ENCODE measurements at places on chromosomes 12 and 14.
A peak's percentile ranks its signal among the peaks of the same experiment; 100 is the strongest.

GRCh38 chr12:107560165-107560898, 125.3 kb upstream of the PWP1 start:
- no peak for DNase-seq

DNA sequence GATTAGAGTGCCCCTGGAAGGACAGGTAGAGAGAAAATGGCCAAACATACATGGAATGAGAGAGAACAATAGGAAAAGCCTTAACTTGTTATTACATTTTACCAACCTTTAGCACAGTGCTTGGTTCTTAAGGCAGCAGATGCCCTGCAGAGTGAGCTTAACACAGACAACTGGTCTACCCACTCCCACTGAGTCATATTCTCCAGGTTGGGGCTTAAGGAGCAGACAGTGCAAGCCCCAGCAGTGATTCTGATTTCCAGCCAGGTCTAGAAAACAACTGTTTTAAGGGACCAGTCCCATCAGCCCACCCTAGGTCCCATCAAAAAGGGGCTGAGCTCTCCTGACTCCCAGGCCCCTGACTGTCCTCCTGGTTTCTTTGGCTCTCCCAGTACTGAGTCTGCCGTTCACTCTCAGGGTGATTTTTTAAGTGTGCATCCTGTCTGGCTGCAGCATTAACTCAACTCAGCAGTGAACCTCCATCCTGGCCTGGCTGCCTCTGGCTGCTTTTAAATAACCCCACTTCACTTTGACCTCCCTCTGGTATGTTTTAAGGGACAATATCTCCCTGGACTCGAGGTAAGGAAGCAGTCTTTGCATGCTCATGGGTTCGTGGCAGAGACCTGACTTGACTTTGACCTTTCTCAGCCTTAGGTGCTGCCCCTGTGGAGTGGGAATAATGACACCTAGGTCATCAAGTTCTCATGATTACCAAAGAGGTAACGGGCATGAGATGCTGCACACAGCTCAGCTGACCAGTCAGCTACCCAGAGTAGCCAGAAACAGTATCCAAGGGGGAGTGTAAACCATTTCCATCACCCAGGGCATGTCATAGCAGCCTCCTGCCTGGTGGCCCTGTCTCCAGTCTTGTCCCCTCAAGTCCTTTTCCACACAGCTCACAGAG, 210.7 kb upstream of the PWP1 start:
- DNase-seq: no peak

DNA sequence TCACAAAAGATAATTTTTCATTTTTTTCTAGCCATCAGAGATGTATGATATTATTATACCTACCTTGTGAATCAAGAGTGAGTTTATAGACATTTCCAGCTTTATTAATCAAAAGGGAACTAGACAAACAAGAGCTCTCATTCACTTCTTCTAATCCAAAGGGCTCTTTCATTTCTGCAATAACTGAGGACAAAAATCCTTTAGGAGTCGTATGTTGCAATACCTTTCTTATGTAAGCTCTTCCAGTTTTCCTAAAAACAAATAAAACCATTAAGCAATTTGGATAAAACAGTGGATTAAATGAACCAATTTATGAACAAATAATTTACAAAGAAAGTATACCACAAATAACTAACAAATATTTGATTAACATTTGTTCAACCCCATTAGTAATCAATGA, 107.1 kb downstream of the CATSPERB start:
- no peak for DNase-seq

DNA sequence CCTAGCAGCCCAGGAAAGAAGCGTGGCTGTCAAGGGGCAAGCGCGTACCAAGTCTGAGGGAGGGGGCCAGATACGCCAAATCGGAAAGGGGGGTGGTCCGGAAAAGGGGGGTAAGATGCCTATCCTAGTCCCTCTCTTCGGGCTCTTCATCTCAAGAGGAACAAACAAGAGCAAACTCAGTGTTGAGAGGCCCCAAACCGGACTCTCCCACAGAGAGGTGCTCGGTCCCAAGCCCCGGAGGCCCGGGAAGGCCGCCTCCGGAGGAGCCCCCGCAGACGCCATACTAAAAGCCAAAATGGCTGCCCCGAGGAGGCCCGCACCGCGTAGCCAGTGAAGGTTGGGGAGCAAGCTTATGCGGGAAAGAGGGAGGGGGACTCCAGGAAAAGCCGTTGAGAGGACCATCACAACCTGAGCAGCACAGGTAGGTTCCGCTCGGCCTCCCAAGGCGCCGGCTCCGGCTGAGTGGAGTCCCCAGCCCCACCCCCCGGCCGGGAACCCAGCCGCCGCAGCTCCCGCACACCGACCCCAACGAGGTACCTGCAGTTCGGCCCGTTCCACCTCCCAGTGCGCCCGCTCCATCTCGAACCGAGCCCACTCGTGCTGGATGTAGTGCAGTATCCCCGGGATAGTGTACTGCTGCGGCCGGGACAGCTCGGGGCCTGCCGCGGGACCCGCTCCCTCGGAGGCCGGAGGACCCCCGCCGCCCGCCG, at the start of gene AP4S1:
Gene AP4S1, plus strand, starts transcription at position 283 of the 710 bp plus-strand sequence. CDS start 40,548 bp downstream, outside the sequence.
- DNase-seq: peak; percentile 31

DNA sequence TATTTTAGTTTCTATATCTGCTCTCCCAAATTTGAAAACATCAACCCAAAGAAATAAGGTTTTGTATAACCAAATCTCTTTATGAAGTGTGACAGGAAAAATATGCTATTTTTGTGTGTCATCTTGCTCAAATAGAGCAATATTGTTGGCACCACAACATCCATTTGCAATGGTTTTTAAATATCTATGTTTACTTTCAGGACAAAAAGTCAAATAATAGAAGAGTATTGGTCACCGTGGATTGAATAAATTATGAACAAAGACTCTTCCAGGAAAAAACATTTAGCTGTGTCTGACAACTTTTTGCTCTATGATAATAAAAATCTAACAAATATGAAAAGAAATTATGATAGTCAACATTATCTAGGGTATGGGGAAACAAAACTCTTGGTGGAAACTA, 439.2 kb downstream of the BTG1 start:
- DNase-seq: no peak

DNA sequence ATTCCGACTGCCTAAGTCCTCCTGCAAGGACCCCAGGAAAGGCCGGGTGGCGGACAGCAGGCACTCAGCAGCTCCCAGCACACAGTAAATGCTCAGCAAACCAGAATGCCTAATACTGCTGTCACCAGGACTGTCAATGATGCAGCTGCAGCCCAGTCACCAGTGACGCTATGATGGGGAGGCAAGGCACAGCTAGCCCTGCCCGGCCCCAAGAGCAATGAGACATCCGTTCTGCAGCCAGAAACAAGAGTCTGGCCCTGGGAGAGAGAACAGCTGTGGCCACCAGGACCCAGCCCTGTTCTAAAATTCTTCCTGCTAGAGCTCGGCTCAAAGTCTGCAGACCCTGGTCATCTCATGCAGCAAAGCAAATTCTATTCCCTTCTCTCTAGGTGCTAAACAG, 69.8 kb downstream of the NCOR2 start:
- DNase-seq: no peak

- no peak for DNase-seq
Measured at GRCh38 chr12:126681676-126682075, 1585.3 kb upstream of the TMEM132C start.

- DNase-seq: no peak
Measured at GRCh38 chr14:95286645-95287044, 33.1 kb downstream of the CLMN start.

- DNase-seq: no peak
Measured at GRCh38 chr12:124472690-124473279, 94.6 kb downstream of the NCOR2 start.

DNA sequence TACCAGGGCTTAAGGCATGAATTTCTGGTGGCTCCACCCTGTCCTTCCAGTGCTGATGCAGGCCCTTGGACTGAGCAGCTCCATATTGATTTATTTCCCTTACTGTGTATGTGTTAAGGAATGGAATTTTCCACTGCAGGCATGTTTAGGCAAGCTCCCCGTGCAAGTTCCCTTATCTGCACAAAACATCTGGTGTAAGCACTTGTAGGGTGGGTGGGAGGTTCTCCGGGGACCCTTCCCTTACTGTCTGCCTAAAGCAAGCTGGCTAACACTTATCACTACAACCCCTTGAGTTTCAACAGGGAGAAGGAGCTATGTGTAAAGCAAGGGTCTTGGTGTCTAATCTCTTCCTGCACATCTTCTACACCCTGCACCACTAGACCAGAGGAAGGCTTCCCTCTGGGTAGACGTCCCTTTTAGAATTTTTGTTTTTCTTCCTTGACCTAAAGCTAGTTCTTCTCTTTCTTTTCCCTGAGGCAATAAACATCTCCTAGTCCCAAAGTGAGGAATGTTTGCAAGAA, 22.0 kb upstream of the DRAM1 start:
- no peak for DNase-seq

DNA sequence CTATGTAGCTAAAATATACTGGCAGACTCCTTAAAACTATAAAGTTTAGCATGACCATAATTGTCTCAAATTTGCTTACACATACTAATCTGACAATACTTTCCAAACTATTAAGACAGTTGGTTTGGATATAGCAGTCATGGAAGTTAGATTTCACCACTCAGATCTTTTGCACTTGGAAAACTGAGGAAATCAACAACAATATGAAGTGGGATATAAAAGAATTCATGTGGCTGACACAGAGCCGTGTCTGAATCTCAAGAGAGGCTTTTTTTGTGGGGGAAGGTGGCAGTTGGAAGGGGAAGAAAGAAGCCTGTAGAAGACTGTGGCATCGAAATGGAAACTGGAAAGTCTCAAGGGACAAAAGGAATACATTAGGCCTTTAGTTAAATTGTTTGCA, 166.6 kb upstream of the FLRT2 start:
- no peak for DNase-seq

DNA sequence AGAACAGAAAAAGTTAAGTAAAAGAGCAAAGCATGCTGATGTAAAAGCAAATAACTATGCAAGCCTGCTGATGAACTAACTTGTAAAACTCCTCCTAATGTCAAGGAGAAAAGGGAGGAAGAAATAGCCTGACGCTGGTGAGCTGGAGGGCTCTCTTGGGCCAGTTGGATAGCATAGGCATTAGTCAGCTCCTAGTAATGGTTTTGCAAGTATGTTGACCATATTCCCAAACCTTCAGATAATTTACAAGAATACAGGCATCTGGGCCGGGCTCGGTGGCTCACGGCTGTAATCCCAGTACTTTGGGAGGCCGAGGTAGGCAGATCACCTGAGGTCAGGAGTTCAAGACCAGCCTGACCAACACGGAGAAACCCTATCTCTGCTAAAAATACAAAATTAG, 871.4 kb downstream of the C12orf50 start:
- no peak for DNase-seq

DNA sequence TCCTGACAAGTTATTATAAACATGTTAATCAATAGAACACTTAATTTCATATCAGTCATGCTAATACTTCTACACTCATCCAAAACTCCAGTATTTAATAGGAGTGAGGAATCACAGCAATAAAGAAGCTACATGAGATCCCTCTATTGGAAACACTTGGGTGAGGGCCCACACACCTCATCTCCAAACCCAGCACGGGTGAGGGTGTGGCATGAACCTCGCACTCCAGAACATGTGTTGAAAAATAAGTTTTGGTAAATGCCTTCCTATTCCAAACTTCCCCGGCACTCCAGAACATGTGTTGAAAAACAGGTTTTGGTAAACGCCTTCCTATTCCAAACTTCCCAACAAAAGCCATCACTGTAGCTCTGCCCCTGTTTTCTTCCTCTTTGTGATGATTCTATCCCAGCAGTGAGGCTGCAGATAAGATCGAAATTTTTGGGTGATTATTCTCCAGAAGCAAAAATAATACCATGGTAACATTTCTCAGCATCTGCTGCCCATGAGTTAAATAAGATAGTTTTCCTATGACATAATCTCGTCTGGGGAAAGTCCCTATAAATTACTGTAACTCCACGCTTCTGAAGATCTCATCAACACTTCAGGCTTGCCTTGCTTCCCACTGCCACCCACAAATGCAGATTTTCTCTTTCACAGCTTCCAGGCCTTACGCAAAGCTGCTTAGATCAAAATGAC, 24.4 kb upstream of the PTPRB start:
- DNase-seq: no peak

DNA sequence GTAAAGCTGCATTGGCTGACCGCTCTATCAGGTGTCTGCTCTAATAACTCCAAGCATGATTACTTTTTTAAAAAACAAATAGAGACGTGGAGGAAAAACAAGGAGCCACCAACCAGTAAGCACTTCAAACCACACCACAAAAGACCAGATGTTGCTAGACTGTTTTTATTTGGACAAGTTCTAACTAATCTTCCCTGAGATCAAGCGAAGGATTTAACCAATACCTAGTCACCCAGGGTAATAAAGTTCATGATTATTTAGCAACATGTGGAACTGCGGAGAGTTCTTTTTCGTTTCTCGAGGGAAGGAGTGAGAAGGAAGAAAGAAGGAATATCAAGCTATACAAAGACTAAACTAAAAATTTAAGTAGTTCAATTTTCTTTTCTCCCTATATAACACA, 288.1 kb downstream of the DUSP6 start:
- DNase-seq: no peak

GRCh38 chr14:75297411-75298040, 18.9 kb downstream of the FOS start:
- DNase-seq: no peak

DNA sequence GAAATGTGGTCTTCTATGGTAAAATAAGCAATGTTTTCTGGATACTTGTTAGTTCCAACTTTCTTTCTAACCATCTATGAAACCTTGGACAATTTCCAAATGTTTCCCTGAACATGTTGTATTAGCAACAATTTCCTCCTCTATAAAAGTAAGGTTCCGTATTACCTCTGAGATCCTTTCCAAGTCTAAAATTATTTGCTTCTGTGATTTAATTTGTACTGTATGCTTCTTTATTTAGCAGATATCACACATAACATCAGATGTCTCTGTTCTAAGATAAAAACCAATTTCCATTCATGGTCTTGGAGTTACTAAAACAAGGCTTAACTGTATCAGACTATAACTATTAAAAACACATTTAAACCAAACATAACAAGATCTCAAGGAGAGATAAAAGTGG, 177.2 kb downstream of the FOXA1 start:
- DNase-seq: no peak

- no peak for DNase-seq
Measured at GRCh38 chr12:14902465-14902864, 16.8 kb upstream of the MGP start.

GRCh38 chr14:89382901-89383845, 33.9 kb downstream of the FOXN3 start:
- DNase-seq: no peak

GRCh38 chr12:57614178-57614947, 3.1 kb downstream of the ARHGEF25 start:
- no peak for DNase-seq

DNA sequence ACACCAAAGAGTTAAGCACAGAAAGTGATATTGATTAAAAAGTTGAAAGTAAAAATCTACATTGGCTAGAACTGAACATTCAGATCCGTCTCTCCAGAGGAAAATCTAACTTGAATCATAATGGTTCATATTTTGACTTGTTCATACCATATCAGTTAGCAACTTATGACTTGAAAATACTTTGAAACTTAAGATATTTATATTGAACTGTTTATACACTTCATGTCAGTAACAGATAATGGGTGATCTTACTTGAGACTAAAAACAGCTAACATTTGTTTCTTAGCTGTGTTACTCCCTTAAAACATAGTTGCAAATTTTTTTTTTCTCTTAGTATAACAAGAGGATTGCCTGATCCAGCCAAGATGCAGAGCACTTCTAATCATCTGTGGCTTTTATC, 3.6 kb downstream of the TBK1 start:
- DNase-seq: no peak

GRCh38 chr12:115998119-115998633, 279.3 kb downstream of the MED13L start:
- DNase-seq: no peak

Data from activated CD8-positive, alpha-beta memory T cell treated with anti-CD3 and anti-CD28 coated beads for 48 hours (primary cell).